ENCODE measurements at places on chromosomes 11 and 22.
A peak's percentile ranks its signal among the peaks of the same experiment; 100 is the strongest.

DNA sequence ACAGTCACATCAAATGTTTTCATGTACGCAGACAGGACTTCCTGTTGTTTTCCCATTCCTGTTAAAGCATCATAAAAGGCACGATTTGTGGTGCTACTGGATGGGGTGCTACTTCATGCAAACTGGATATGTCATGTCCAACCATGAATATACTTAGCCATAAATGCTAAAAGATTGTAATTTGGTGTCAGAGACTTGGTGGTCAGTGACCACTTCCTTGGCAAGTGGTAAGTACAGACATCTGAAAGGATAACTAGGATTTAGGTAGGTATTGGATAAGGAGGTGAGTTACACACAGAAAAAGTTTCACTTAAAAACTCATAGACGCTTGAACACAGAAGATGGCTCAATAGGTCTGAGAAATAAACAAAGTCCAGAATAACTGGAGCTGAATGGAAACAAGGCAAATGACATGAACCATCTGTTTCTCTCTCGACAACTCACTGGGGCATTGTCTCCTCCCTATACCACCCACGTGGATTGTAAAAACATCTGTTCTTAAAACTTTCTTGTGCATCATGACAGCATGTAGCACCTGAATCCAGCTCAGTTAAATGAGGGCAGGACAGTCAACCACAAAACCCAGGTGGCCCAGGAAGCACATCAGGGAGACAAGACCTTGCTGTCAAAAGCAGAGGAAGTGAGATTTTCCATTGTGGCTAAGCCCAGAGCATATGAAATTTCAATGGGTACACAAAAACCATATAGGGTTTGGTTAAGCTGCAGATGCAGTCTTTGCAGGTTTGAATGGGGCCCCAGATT, 22.1 kb upstream of the IGLL5 start:
- DNase-seq: no peak

DNA sequence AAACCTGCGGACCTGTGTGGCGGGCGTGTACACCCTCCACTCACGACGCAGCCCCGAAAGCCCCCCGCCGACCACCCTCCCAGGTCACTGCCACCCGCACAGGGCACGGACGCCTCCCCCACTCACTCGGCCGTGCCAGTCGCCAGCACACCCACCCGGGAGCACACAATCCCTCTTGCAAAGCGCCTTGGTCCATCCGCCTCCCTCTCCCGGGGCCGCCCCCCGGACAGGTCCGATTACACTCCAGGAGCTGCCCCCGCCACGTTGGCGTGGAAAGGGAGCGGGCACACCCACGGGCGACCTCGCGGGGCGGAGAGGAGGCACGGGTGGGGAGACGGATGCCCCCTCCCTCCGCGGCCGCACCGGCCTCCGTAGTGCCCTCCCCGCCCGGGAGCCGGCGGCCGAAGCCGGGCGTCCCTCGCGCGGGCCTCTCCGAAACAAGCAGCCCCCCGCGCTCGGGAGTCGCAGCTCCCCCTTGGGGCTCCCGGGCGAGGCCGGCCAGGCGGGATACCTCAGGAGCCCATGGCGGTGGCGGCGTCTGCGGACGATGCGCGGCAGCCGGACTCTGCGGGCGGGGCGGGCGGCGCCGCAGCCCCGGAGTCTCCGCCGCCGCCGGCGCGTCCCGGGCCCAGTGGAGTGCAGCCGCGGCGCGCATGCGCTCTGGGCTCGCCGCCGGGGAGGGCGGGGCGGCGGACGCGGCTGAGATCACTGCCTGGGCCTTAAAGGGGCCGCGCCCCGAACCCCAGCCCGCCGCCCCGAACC, at the start of gene TMEM184B:
Gene TMEM184B (minus strand): TSS at position 638 of the 762 bp plus-strand sequence. CDS start 25,049 bp downstream, outside the sequence.
- DNase-seq: peak; percentile 73

DNA sequence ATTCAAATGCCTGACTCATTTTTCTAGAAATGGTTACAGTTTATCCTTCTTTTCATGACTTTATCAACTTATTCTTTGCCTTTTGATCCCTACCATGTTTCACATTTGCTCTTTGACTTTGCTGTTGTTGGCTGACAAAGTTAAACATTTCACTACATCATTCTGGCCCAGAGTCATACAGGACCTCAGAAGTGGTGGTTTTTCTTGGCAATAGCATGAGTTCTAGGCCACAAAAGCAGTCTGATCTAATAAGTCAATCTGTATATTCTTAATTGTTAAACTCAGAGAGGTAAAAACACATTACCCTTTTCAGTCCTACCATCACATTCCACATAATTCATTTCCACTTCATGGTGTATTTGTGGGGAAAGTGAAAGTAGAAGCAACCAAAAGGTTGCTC, 763.2 kb upstream of the TENM4 start:
- DNase-seq: no peak

GRCh38 chr11:11537372-11537771, 84.4 kb downstream of the GALNT18 start:
- DNase-seq: no peak

DNA sequence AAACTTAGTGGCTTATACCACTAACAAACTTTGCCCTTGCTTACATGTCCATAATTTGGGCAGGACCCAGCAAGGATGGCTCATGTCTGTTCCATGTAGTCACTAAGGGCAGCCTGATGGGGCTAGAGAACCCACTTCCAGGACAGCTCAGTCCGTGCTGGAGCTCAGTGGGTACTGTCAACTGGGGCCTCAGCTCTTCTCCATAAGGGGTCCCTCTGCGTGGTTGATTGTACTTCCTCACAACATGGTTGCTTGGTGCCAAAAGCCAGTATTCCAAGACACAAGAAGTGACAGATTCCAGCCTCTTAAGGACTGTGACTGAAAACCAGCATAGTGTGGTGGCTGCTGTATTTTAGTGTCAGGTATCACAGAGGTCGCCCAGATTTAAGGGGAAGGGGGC, 675.2 kb downstream of the TBC1D22A start:
- DNase-seq: no peak

- peak; percentile 44 for DNase-seq
Measured at GRCh38 chr11:24064309-24064903, 432.4 kb upstream of the LUZP2 start.

GRCh38 chr11:11843211-11843621, 1.4 kb downstream of the USP47 start:
- peak; percentile 73 for DNase-seq

DNA sequence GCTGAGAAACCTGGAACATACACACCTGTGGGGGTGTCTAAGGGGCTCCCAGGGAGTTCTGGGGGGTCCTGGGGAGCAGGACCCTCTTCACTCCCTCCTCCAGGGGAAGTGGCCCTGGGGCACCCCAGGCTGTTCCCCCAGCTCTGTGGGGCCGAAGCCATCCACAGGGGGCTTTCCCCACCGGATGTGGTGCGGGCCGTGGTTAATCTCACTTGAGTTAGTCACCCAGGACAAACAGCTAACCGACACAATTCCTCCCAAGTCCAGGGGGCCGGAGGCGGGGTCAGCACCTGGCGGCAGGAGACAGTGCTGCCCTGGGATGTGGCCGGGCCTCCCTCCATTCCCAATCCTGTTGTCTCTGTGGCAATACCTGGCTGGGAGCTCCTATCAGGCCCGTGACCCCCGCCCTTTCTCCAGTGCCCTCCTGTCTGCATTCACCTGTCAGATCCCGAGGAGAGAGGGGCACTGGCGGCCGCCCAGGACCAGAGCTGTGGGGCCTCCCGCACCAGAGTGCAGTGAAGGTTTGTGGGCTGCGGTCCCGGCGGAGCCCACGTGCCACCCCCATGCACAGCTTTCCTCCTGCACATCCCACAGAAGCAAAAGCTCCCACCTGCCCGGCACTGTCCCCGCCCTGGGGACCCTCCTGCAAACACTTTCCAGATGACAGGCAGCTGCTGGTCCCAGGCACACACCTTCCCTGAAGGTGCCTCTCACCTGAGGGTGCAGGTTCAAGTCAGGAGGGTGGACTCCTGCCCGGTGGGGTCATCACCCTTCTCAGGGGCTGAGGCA, 5.2 kb upstream of the MUC5AC start:
- peak; percentile 36 for DNase-seq

DNA sequence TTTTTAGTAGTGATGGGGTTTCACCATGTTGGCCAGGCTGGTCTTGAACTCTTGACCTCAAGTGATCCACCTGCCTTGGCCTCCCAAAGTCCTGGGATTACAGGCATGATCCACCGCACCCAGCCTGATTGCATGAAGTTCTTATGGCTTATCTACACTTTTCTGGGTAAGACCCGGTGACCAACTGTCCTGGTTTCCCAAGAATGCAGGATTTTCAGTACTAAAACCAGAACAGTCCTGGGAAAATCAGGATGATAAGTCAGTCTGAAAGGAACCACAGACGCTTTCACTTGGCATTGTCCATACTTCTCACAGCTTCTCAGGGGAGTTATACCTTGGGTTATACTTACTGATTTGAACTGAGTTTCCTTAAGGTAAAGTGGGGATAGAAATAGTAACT, 1.4 kb upstream of the BPIFC start:
- DNase-seq: peak; percentile 10

DNA sequence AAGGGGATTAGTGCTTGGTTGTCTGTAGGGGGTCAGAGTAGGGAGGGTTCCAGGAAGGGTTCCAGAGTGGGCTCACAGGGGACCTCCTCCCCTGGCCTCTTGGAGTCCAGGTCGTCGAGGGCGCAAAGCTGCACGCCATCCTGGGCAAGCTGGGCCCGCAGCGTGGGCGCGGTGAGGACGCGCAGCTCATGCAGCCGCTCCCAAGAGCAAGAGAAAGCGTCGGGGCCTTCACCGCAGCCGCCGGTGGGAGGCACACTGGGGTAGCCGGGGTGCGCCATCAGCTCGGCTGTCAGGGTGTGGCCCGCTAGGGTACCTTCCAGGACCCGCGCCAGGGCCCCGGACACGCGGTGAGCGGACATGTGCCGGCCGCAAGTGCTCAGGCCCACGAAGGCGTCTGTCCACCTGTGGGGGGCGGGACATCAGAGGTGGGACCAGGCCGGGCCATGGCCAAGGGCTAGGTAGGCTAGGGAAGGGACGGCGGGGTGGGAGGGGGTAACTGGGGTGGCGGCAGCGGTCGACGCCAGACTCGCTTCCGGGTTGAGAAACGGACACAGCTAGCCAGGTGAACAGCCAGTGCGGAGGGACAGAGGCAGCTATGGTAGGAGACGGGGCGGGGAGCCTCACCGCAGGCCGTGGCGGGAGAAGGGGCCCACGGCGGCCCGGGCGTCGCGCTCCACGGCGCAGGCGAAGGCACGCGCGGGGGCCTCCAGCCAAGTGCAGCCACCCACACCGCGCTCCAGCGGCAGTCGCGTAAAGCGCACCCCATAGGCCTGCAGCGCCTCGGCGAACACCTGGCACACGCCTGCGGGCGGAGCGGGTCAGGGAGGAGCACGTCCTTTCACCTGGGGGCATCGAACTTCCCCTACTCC, 1.2 kb downstream of the YDJC start:
- DNase-seq: no peak

DNA sequence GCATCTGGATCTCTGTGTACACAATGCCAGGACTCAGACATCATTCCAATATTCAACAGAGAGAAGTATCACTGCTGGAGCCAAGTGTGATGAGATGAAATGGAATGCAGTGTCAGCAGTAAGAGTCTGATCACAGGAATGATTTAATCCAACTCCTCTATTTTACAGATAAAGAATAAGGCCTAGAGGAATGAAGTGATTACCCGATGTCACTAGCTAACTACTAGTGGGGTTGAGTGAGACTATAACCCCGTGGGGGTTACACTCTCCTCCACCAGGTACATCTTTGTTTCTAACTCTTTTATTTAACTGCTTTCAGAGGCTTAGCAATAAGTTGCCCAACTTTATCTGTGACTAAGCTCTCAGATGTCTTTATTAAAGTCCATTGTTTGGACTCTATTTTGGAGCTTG, 94.2 kb upstream of the FAT3 start:
- DNase-seq: peak; percentile 69

DNA sequence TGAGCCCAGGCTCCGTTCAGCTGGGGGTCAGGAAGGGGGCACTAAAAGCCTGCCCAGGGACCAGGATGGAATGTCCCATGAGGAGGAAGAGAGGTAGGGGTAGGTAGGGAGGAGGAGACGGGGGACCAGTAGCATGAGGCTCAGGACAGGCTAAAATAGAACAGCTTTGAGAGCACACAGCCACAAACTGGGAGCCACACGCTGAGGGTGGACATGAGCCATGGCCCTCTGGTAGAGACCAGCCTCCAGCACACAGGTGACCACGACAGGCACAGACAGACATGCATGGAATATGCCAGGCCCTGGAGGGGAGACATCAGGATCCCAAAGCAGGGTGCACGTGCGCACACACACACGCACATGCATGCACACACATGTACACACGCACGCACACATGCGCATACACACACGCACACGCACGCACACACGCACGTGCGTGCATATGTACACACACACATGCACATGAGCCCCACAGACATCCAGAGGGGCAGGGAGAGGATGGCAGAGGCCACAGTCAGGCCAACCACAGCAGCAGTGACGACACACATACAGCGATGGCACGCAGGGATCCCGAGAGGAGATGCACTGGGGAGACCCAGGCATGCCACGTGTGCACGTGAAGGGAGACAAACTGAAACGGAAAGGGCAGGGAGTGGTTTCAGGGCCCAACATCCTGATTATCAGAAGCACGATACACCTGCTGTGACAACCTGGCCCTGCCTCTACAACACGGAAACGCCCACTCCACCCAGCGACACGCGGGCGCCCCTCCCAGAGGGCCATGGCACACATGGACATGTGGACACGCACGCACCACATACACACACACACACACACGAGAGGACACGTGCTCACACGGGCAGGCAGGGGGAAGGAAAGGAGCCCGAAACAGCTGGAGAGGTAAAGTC, 25.7 kb downstream of the LRRC10B start:
- no peak for DNase-seq

GRCh38 chr11:25271301-25271700, 774.4 kb downstream of the LUZP2 start:
- no peak for DNase-seq

DNA sequence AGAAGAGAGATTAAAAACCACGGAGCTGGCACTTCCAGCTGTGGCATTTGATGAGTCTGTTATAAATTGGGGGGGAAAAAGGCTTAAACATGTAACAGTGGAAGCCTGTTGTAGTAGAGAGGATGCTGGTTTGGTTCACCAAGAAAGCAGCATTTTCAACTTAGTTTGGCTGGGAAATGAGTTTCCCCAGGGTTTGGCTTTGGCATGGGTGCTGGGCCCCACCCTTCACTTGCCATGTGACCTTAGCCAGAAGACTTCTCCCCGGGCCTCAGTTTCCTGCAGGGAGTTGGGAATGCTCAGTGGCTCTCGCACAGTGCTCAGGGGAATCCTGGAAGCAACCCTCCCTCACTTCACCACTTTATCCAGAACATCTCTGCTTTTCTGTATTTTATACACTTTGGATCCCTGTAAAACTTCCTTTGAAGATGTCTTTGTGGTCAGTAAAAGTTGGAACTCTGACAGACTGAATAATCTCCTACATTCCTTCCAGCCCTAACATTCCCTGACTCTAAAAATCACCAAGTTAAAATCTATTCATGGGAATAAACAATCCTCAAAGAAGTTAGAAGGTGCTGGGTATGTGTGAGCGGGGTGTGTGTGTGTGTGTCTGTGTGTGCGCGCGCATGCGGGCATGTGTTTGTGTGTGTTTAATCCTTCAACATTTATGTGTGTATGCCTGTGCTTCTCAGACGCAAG, 166.0 kb downstream of the TENM4 start:
- peak; percentile 58 for DNase-seq

GRCh38 chr22:36012332-36012731, 16.3 kb downstream of the RBFOX2 start:
- DNase-seq: no peak

GRCh38 chr11:14967581-14968243, 4.4 kb downstream of the CALCA start:
- no peak for DNase-seq
